Stimulated activated CD8-positive, alpha-beta memory T cell treated with anti-CD3 and anti-CD28 coated beads, Interleukin-4, amount 100 ng/mL, for 1 hour (primary cell): ENCODE measurements at places on chromosomes 1 and 21.

DNA sequence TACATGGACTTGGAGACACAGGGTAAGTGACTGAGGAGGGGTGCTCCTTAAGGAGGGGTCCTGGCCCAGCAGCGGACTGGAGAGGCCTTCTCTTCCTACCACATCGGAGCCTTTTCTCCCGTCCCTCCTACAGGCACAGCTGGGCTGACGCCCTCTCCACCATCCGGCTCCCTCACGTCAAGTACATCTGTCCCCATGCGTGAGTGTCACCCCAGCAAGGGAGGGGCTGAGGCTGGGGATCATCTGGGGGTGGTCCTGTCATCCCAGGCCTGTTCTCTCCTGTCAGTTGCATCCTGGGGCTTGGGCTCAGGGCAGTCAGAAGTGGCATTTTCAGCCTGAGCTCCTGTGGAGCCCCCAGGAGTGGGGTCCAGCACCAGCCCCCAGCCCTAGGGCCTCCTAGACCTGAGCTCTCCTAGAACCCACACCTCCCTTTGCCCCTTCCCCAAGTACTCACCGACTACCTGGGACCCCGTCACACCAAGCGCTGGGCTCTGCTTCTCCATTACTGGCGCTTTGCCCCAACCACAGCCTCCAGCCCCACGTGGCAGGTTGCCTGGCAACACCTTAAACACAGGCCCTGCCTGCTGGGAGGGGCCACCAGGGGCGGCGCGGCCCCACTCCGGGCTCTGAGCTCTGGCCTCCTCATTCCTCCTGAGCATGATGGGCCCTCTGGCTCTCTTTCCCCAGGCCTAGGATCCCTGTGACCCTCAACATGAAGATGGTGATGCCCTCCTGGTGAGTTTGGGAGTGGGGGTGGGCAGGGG, 2.3 kb downstream of the LYPLA2 start:
- no peak for DNase-seq

- DNase-seq = no peak
These were observed 84.8 kb upstream of the WARS2 start for GRCh38 chr1:119225265-119225664.

DNA sequence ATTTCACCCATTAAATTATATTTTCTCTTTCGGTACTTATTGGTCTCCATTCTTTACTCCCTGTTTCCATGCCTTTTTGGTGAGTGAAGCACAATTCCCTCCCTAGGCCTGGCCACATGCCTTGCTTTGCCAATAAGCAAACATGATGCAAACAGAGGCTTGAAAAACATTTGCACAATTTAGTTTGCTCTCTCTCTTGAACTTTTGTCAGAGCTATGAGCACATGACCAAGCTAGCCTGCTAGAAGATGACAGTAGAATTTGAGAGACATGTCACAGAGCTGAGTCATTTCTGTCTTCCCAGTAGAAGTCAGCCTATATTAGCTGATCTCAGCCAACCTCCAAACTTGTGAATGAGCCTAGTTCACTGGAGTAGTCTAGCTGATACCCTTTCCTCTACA, 24.6 kb downstream of the ANGPTL3 start:
- DNase-seq = no peak

DNA sequence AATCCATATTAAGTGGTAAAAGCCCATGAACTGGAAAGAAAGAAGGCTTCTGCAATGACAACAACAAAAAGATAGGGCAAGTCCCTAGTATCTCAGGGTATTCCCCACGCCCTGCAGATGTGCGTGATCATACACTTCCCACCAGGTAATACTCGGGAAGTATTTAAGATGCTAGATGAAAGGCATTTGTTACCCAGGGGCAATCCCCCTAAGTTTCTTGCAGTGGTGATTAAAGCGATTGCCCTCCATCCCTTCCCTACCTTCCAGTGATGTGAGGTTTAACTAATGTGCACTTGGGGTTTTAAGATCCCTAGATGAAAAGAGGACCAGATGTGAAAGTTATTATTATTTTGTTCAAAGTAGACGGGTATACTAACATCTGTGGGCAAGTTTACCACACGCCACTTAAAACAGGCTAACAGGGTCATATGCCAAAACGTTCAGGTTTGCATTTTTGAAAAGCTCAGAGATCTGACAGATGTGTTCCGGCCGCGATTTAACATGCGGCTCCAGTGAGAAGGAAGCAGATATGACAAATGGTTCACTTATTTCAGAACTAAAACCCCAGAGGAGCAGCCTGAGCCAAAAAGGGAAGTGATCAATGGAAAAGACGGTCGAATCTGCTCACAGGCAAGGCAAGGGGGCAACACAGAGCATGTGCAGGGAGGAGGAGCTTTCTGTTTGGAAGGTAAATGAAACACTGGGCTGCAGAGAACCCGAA, 17.4 kb downstream of the TIAM1 start:
- peak; percentile 17 for DNase-seq

GRCh38 chr1:39452081-39452480, 39.4 kb upstream of the BMP8A start:
- DNase-seq = no peak

DNA sequence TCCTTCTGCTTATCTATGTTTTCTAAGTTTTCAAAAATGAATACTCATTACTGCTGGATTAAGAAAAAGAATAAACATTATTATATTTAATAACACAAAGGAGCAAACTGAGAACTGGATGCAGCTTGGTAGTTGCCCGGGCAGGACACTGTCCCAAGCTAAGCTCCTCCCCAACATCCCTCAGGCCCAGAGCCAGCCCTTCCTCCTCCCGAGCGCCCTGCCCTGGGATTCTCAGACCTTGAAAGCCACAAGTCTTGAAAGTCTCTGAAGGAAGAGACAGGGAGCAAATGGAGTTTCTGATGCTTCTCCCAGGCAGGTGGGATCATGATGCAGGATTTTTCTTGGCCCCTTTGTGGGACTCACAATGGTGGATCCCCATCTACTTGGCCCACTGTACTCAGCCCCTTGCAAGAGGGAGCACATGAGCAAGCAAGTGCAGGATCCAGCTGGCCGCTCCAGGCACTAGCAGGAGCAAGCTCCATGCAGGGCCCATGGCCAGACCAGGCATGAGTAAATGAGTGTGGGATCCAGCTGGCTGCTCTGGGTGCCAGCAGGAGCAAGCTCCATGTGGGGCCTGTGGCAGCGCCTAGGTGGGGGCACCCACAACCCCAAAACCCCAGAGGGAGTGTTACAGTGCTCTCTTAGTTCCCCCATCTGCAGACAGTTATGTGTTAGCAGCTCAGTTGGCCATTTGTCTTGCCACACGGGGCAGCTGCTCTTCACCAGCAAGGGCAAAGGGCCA, 32.1 kb upstream of the RAB4A start:
- DNase-seq = no peak

DNA sequence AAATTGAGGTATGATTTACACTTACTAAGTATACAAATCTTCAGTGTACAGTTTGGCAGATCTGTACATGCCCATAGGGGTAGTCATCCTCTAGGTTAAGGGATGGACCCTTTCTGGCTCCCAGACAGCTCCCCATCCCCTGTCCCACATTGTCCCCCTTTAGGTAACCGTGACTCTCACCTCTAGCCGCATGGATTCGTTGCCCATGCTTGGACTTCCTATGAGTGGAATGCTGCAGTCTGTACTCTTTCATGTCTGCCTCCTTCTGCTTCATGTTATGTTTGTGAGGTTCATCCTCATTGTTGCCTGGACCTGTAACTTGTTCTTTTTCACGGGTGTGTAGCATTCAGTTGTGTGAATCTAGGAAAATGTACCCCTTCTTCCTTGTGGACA, 20.3 kb downstream of the SLC37A1 start:
- DNase-seq = no peak

DNA sequence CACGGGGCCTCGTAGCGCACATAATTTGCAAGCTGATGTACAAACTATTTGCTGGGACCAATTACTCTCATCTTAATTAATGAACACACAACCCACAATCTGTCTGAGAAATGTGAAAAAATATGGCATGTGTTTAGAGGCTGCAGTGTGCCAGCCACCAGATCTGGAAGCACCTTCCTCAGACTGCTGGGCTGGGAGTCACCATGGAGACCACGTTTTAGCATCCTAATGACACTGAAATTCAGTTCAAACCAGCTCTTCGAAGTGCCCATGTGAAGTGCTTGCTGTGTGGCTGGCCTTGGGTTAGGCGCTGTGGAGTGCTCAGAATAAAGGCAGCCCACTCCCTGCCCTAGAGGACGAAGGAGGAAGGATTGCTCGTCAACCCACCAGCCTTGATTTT, 482.4 kb downstream of the OMA1 start:
- no peak for DNase-seq

DNA sequence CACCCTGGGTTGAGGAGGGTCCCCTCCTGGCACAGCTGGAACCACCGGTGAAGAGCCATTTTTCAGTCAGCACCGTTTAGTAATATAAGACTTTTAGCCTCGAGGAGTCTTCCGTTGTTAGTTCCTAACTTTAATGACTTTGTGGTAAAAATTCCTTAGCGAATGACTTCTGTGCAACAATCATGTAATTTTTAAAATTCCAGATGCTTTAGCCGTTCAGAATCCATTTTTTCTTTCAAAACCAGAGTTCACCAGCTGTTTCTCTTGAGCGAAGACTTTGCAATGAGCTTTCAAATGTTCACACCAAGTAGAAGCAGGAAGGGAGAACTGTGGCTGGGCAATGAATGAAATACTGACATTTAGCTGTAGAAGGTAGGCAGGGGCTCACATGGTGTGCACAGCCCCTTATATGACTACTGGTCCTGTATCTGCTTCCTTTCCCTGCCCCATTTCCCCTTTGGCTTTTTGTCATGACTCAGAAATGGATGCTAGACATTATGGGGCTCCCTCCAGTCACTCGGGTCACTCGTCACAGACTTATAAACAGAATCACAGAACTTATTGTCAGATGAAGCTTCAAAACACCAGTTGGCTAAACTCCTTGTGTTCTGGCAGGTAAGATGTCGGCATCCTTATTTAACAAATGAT, 4.1 kb downstream of the DISC1 start:
- DNase-seq = no peak

DNA sequence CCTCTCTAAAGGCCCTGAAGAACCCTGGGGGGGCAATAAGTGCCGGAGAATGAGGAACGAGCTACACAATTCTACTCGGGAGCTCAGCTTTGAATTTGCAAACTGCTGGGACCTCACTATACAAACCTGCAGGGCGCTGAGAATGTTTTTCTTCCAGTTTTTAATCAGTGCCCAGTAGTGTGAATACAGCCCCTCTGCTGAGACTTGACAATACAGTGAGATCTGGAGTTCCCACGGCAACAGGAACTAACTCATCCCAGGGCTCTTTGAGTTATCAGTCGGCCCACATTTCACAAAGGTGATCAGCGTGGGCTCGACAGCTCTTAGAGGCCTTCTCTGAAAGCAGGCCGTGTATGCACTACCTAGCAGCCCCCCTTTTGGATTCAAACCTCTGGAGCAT, 41.7 kb downstream of the TMEM53 start:
- no peak for DNase-seq

- no peak for DNase-seq
These were observed 40.1 kb upstream of the TMPRSS15 start for GRCh38 chr21:18443701-18444100.

GRCh38 chr1:183996040-183996384, 41.5 kb downstream of the COLGALT2 start:
- DNase-seq = no peak

DNA sequence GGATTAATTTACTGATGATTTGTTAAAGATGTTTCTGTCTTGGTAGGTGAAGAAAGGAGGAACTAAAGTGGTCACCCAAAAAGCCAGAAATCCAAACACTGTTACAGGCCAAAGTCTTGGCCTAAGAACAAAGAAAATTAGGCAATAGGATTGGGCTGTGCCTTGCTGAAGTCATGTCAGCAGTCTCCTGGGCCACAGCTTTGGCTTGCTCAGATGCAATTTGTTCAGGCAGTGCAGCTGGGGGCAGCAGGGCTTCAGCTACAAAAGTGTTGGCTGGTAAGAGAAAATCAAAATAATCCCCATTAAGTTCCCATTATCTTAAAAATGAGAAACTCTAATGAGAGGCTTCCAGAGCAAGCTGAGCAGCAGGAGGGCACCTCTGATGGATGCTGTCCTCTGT, 14.0 kb upstream of the RAP1A start:
- no peak for DNase-seq

GRCh38 chr1:178224358-178224757, 130.5 kb downstream of the RASAL2 start:
- no peak for DNase-seq

- DNase-seq = no peak
These were observed 32.2 kb downstream of the SDCCAG8 start for GRCh38 chr1:243288062-243288461.

- no peak for DNase-seq
These were observed 418.6 kb upstream of the PROX1 start for GRCh38 chr1:213568929-213569815.

GRCh38 chr1:161282991-161283390, 24.4 kb downstream of the PCP4L1 start:
- DNase-seq = no peak

DNA sequence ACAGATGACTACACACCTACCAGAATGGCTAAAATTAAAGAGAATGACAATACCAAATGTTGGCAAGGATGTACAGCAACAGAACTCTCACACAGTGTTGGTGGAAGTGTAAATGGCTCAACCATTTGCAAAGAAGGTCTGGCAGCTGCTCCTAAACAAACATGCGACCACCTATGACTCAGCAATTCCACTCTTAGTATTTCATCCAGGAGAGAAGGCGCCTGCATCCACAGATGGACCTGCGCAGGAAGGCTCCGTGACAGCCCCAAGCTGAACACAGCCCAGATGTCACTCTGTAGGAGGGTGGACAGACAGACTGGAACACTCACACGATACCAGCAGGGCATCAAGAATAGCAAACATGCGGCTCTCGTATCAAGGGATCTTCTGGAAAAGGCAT, 6.7 kb downstream of the PTTG1IP start:
- no peak for DNase-seq

DNA sequence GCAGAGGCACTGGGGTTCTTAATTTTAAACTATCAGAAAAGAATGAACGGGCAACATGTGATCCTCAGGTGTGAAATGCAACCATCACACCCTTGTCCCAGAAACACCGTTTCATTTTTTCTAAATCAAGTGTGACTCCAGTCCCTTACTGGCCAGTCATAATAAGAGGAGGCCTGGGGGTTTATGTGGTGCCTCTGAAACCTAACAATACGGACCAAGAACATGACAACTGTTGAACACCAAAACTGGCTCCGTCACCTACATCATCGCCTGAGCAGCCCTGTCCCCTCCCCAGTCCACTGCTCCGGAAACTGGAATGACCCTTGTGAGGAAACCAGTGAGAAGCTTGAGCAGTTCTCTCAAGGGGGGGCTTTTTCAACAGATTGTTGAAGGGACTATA, 55.9 kb upstream of the KIF26B start:
- no peak for DNase-seq

DNA sequence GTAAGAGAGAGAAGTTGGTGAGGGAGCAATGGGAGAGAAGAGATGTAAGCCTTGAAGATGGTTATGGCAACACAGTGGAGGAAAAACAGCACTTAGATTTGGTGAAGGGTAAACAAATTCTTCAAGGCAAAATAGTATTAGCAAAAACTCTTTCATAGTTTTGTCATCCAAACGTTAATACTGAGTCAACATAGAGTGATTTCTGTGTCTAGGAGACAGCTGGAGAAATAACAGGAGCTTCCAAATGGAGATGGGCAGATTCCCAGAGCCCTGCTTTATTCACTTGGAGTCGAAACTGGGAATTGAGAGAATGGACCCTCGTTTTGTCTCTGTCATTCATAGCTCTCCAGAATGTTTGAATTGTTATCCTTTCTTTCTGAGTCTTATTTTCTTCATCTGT, 68.3 kb downstream of the PLA2G4A start:
- no peak for DNase-seq

GRCh38 chr1:63795455-63795854, 21.6 kb downstream of the ROR1 start:
- no peak for DNase-seq

- no peak for DNase-seq
These were observed 14.0 kb downstream of the NRIP1 start for GRCh38 chr21:15050568-15051377.

- DNase-seq = no peak
These were observed 230.3 kb downstream of the CENPF start for GRCh38 chr1:214833178-214833756.
